ENCODE measurements at places on chromosomes 12 and 14.

DNA sequence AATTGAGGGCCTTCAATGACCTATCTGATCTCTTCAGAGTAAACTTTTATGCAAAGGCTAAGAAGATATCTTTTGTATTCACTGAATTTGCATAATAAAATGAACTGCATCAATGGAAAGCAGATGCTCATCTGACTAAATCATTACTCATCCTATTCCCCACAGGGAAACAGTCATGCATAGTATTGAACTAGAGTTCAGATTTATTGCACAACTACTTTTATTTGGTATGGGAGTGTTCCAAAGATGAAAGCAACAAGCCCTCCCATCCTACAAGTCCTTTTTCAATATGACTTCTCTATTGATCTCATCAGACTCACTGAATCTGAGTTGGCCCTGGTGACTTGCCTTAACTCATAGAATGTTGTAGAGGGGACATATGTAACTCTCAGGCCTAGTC is 159.8 kb downstream of the KITLG start:
- DNase-seq: no peak

- no peak for DNase-seq
These were observed 7.2 kb downstream of the EEA1 start for GRCh38 chr12:92921877-92922276.

- DNase-seq: no peak
These were observed 3.1 kb upstream of the RIPK3 start for GRCh38 chr14:24342889-24343288.

GRCh38 chr12:64178122-64178521 is 44.0 kb downstream of the KICS2 start:
- no peak for DNase-seq

DNA sequence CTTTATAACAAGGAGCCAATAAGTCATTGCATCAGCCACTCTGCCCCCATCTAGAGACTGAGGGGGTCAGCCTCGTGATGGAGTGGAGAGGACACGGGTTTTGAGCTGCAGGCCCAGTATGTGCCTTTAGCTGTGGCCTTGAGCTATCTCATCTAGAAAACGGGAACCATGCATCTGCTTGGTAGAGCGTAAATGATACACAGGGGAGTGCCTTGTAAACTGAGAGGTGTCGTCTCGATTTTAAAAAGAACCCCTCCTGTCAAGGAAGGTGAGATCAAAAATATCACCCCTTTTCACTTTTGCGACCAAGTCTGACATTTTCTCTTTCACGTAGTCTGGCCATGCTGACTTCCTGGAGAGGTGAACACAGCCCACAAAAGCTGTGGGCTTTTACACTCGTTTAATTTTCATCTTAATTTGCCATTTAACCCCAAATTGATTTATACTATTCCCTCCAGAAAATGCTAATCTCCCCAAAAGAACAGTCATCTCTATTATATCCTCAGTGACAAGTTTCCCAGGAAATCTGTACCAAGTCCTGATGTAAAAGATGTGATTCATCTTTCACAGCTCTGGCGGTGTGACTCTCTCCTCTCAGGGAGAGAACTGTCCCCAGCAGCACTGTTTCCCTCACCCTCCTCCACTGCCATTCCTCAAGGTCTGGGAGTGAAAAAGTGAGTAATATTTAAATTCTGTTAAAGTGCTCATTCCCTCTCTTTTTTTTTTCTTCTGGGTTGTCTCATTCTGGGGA is 30.6 kb downstream of the VCPKMT start:
- no peak for DNase-seq

GRCh38 chr12:72491426-72491825 is 219.3 kb downstream of the TRHDE start:
- DNase-seq: no peak

GRCh38 chr12:107356937-107357295 is 263.6 kb upstream of the CRY1 start:
- no peak for DNase-seq

GRCh38 chr14:61357123-61357522 is 35.7 kb downstream of the PRKCH start:
- DNase-seq: no peak

DNA sequence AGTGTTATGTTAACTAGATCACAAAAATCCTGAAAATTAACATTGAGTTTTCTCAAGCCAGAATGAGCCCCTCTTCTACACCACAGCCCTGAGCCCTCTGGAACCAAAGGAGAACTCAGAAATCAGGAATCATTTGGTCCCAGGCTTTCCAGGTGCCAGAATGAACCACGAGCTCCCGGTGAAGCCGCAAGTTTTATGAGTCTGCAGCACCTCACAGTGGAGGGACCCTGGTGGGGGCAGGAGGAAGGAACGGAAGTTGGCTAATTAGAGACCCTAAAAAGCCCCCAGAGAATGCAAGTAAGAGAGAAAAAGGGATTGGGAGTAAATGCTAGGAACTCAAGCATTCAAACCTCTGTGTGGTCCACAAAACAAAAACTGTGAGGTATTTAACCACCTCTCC is 52.9 kb upstream of the BCL2L14 start:
- DNase-seq: no peak

- no peak for DNase-seq
These were observed 5.1 kb downstream of the SLC38A2 start for GRCh38 chr12:46367351-46368029.

DNA sequence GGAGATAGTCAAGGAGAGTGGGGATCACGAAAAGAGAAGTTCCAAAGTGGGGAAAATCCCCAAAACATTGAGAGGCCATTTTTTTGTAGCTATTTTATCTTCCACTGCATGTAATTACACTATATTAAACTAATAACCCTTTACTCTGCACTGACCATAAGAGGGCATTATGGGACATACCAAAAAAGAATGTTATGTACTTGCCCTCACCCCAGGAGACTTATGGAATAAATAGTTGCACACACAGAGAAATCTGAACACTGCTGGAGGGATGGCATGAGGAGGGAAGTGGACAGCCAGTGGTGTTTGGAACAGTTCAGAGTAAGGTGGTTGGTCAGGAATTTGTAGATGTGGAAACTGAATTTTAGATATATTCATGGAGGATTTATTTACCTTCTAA is 422.9 kb downstream of the SNAPC1 start:
- no peak for DNase-seq

DNA sequence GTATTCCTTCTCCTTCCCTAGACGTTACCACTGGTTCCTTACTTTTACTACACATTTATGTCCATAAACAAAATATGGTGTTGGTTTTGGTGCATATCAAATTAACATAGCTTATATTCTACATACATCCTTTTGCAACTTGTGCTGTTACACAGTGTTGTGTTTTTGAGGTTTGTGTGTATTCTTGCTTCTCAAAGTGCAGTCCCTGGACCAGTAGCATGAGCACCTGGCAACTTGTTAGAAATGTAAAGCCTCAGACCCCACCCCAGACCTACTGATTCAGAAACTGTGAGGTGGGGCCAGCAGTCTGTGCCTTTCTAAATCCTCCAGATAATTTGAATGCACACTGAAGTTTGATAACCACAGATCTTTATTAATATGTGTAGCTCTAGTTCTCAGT is 65.9 kb downstream of the RNFT2 start:
- DNase-seq: no peak

DNA sequence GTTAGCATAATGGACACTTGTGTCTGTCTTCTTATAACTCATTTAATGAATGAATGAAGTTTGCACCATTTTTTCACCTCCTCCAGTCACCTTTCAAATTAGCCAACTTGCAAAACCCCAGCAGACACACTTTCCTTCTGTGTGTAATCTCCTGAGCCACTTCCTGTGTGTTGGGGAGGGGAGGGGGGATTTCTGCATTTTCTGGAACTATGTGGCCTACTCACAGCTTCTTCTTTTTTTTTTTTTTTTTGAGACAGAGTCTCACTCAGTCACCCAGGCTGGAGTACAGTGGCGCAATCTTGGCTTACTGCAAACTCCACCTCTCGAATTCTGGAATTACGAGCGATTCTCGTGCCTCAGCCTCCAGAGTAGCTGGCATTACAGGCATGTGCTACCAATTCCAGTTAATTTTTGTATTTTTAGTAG is 4.1 kb upstream of the SERPINA1 start:
- DNase-seq: peak; percentile 40

DNA sequence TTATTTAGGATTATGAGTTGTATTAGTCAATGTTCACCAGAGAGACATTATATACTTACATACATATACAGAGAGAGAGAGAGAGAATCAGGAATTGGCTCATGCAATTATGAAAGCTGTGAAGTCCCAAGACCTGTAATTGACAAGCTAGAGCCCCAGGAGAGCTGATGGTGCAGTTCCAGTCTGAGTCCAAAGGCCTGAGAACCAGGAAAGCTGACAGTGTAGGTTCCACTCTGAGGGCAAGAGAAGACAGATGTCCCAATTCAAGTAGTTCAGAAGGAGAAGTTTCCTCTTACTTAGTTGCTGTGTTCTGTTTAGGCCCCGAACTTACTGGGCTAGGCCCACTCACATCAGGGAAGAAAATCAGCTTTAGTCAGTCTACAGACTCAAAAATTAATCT is 76.4 kb upstream of the FICD start:
- no peak for DNase-seq

Data from stimulated activated CD4-positive, alpha-beta T cell treated with anti-CD3 and anti-CD28 coated beads, TNF-alpha, amount 100 ng/mL, for 24 hours (primary cell).